ENCODE measurements at places on chromosomes 6 and 20. TPM values are rescaled to one million over a fixed set of nuclear protein-coding genes. Genes with fewer than 3 reads are reported as not detected.

DNA sequence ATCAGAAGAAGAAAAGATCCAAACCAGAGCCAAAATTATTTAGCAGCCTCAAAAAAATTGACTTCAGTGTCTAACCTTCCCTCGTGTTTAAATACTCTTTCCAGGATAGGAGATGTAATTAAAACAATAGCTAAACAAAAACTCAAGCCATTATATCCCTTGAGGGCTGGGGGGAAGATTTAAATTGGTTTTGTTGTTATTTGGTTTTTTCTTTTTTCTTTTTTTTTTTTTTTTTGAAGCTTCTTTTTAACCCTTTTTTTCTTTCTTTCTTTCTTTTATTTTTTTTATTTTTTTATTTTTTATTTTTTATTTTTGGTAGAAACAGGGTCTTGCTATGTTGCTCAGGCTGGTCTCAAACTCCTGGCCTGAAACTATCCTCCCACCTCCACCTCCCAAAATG, 269.0 kb downstream of the KHDC1L start:
- no peak for DNase-seq

GRCh38 chr6:16736856-16737775, 24.1 kb downstream of the ATXN1 start:
- no peak for DNase-seq

GRCh38 chr20:6623989-6624388, 143.5 kb upstream of the BMP2 start:
- no peak for DNase-seq

DNA sequence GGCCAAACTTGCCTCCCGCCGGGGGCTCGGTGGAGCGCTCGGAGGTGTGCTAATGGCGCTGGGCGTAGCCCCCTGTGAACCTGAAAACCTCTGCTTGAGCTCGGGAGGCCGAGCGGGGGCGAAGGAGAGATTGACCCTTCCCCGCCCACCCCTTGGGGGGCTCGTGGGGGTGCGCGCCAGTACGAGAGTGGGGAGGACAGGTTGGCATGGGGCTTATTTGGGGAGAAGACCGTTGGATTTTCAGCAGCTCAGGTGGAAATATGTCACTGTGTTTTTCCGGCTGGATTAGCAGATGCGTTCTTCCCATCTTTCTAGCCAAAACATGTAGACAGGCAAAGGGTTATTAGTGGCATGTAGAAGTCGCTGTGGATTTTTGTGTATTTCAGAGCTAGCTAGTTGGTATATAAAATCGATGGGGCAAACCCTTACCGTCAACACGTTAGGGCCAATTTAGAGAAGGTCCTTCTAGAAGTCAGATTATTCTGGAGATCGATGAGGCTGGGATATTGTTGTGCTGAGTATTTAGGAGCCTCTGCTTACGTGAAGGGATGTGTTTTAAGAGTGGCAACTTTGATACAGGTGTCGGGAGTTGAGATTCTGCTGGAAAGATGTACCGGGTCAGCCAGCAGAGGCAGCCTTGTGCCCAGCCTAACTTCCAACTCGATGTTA, 525 bp downstream of the NCOA7 start:
- no peak for DNase-seq

DNA sequence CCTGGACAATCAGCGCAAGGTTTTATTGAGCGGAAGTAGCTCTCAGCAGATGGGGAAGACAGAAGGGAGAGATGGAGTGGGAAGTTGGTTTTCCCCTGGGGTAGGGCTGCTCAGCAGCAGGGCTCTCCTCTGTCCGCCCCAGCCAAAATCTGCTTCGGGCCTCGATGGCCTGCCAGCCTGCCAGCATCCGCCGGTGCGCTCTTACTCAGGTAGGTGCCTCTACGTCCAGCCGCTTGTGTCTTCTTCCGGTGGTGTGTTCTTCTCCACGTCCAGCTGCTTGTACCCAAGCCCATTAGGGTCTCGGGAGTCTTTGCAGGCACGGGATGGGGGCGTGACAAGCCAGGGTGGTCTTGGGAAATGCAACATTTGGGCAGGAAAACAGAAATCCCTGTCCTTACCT, 1340.0 kb upstream of the MAP3K7 start:
- no peak for DNase-seq

DNA sequence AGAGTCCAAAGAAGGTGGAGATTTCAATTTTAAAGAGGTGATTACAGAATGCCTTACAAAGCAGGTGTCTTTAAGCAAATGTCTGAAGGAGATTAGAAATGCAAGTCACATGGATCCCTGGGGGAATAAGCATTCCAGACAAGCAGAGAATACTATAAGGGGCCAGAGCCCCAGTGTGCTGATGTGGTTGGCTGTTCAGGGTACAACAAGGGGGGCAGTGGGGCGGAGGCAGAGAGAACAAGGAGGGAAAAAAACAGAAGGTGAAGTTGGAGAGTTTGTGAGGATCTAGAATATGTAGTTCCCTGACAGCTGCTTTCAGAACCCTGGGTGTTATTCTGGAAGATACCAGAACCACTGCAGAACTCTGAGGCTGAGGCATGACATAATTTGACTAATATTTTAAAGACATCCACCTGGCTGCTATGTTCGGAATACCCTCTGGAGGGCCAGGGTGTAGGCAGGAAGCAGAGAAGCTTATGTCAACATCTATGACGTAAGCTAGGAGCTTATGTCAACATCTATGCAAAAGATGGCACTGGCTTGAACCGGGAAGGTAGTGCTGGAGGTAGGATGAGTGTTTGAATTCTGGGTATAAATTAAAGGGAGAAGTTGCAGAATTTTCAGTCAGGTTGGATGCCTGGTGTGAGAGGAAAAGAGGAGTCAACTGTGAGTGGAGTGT, 276.3 kb upstream of the AGPAT4 start:
- no peak for DNase-seq

DNA sequence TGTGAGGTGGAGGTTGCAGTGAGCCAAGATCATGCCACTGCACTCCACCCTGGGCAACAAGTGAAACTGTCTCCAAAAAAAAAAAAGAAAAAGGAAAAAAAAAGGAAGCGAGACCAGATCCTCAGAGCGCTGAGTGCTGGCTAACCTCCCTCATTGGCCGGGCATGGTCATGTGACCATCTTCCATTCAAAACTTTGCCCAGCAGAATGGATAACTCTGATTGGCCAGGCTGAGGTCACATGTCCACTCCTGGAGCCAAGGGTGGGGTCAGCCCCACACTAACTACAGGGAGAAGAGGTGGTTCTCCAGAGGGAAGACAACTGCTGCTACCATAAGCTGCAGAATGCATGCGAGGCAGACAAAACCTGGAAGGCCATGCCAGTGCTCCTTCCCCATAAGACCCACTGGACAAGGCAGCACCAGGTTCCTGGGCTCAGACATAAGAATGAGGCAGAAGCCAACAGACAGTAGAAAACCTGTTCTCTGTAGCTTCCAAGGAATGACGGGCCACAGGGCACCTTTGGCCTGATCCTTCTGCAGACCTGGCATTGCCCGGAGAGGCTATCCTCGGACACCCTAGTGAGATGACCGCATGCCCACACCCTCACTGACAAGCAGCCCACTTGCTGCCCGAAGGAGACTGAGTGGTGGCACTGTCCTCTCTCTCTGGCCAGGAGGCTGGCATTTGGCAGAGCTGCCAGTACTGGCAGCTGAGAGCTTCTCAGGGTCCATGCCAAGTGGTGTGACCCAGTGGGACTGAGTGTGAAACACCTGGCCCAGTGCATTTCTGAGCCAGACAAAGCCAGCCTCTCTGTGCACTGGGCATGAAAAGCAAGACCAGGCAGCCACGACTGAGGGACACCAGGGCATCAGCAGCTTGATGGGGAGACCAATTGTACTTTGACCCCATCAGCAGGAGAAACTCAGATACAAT, 311.9 kb upstream of the SULF2 start:
- no peak for DNase-seq

DNA sequence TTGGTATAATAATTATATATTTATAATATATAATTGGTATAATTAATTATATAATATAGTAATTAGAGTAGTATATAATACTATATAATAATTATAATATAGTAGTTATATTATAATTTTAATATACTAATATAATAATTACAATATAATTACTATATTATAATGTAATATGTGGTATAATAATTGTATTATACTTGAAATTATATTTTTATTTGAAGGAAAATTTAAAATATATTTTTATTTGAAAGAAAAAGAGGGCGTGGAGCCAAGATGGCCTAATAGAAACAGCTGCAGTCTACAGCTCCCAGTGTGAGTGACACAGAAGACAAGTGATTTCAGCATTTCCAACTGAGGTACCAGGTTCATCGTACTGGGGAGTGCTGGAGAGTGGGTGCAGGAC, 365.9 kb downstream of the MMUT start:
- DNase-seq: no peak

DNA sequence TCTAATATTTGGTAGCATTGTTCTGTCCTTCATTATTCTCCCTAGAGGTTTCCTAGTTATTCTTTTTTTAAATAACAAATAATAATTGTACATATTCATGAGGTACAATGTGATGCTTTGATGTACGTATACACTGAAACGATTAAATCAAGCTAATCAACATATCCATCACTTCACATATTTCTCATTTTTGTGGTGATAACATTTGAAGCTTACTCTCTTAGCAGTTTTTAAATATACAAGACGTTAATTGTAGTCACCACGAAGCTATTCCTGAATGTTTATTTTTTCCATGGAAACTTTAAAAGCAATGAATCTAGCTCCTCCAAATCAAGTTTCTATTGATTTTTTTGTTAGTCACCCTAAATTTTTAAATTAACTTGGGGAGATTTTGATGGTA, 116.5 kb upstream of the PRND start:
- DNase-seq: no peak

- peak; percentile 91 for DNase-seq
Observed at GRCh38 chr6:111552241-111552744, 53.4 kb downstream of the TRAF3IP2 start.

DNA sequence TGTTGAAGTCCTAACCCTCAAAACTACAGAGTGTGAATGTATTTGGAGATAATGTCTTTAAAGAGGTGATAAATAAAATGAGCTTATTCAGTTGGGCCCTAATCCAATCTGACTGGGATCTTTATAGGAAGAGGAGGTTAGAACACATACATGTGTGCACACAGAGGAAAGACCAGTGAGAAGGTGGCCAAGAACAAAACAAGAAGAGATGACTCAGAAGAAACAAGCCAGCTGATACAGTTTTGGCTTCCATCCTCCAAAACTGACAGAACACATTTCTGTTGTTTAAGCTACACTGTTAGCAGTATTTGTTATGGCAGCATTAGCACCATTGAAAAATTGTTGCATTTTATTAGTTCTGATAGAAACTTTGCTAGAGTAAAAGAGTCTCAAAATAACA, 609.3 kb upstream of the IMPG1 start:
- DNase-seq: no peak

- DNase-seq: no peak
Observed at GRCh38 chr20:59192533-59192896, 28.9 kb downstream of the ZNF831 start.

DNA sequence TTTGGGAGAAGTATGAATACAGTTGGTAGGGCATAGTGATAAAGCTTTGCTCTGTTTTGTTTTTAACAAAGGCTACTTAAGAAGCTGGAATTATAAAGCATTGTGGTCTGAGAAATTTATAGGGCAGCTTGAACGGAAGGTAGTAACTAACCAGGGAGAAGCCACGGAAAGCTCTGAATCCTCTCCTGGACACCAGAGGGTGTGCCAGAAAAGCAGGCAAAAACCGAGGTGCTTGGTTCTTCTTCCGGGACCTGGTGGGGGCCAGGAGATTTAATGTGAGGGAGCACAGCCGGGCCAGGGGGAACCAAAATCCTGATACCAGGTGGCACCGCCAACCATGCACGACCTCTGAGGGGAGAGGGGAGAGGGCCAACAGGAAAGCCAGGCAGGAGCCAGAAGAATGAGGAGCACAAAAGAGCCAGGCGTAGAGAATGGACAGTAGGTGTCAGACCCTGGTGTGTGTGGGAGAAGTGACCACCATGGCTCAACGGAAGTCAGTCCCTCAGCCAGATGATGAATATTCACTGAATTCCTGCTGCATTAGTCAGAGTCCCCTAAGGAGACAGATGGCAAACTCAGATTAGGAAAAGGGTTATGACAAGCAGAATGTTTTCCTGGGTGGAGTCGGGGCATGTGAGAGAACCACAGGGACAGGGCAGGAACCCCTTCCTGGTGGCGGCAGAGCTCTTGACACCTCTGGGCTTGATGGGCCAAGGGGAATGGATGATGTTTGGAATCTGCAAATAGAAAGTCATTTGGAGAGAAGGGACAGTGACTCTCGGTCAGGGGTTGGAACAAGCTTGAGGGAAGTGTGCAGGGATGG, 262.3 kb downstream of the ZNF217 start:
- DNase-seq: no peak

DNA sequence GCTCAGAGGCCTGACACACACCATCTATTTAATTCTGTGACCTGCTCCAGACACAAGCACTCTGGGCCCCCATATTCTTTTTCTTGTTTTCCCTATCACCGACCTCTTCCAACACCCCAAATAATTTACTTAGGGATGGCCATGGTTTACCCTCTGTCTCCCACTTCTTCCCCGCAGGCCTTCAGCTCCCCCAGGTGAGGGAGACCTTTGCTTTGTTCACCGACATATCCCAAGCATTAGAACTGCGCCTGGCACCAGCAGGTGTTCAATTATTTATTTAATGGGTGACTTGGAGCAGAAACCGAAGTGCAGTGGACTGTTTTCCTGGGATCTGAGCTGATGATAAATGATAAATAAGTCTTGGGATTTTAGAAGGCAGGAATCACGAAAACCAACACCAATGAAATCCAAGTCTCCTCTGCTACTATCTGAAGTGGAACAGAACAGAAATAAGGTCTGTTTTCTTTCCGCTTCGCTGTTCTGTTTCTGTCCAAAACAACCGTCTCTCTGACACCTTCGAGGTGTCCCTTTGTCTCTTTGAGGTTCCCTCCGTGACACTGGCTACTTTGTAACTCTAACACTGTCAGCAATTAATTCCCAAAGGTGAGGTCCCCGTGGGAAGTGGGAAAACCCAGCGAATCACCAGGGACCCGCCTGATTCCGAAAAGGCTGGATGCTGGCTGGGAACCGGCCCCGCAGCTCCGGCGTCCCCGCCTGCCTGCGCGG, 1.1 kb upstream of the RIN2 start:
- no peak for DNase-seq

GRCh38 chr6:100346203-100346602, 118.5 kb downstream of the SIM1 start:
- no peak for DNase-seq

- no peak for DNase-seq
Observed at GRCh38 chr6:169048865-169049205, 204.8 kb downstream of the THBS2 start.

DNA sequence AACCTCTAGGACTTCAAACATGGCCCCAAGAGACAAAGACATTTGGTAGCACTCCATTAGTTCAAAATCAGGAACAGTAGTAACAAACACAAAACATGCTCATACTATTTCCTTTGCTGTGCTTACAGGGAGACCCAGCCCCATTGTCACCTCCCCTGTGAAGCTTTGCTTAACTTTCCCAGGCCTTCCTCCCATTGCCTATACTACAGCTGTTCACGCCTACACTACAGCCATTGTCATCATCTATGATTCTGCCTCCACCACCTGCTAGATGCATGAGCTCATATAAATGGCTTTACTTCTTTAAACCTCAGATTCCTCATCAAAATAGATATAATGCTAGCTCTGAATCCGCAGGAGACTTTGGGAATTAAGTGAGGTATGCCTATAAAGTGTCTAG, 8.7 kb downstream of the PHACTR1 start:
- DNase-seq: no peak

- no peak for DNase-seq
Observed at GRCh38 chr20:44716309-44717106, 1.3 kb downstream of the CCN5 start.

Gene RPRD1B
- polyA plus RNA-seq: 45.0 TPM

Gene SKIC2
- 48.8 TPM for polyA plus RNA-seq

Gene ZBTB12
- polyA plus RNA-seq: 10.1 TPM

Gene BYSL
- polyA plus RNA-seq: 15.4 TPM

Gene RUNX2
- 2.6 TPM for polyA plus RNA-seq

Gene EEF1A2
- 5.1 TPM for polyA plus RNA-seq
